ENCODE measurements at places on chromosomes 1 and 21.

- no peak for DNase-seq
Measured at GRCh38 chr1:240362826-240363225, 249.1 kb downstream of the GREM2 start.

DNA sequence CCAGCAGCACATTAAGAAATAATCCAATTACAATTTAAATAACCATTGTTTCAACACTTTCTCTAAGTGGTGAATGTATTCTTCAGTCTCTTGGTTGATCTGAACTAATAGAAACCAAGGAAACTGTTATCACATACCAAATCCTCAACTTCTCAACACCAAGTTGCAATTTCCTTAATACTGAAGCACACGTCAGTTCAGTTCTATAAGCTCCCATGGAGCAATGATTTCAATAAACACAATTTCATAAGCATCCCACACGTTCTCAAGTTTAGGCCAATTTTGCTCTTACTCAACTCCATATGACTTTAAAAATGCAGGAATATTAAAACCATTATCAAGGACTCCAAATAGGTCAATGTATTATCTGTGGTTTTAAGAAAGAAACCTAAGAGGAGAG lies 5.8 kb upstream of the ERG start:
- no peak for DNase-seq

- DNase-seq, result peak; percentile 5
Measured at GRCh38 chr1:86395751-86396497, at the start of gene ODF2L. Gene ODF2L, minus strand, starts transcription at chr1:86396323. Its CDS starts 9,296 bp downstream, at chr1:86387027.

- DNase-seq, result no peak
Measured at GRCh38 chr1:172795741-172796140, 136.8 kb downstream of the FASLG start.

- DNase-seq, result no peak
Measured at GRCh38 chr1:30909365-30910068, 959 bp upstream of the SDC3 start.

- DNase-seq, result no peak
Measured at GRCh38 chr1:228527596-228527995, 40.4 kb downstream of the RNF187 start.

- no peak for DNase-seq
Measured at GRCh38 chr1:22290611-22291010, 147.7 kb upstream of the WNT4 start.

- DNase-seq, result no peak
Measured at GRCh38 chr1:233730809-233731208, 116.9 kb downstream of the KCNK1 start.

GRCh38 chr1:116878804-116879477 lies 30.8 kb upstream of the PTGFRN start:
- peak; percentile 59 for DNase-seq
